ENCODE measurements at places on chromosomes 5 and 9.
A peak's percentile ranks its signal among the peaks of the same experiment; 100 is the strongest.

GRCh38 chr5:110460837-110461236, 265.6 kb downstream of the TMEM232 start:
- no peak for DNase-seq

DNA sequence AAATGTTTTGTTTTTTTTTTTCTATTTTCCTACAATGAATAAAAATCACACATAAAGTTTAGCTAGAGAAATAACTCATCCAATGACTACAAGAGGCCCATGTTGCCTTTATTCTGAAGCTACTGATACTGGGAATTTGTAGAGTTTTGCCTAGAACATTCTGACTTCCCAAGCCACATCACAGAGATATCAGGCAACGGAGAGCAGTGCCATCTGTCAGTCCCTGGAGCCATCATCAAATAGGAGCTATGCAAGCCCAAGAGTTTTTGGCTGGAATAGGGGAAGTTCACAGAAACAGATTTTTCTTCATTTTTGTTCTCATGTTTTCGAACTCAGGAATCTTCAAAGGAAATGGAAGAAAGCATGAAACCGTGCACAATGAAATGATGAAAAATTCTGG, 896.6 kb downstream of the TLE1 start:
- no peak for DNase-seq

- DNase-seq = peak; percentile 80
These were observed 19.9 kb upstream of the TMEM250 start for GRCh38 chr9:136138566-136138965.

DNA sequence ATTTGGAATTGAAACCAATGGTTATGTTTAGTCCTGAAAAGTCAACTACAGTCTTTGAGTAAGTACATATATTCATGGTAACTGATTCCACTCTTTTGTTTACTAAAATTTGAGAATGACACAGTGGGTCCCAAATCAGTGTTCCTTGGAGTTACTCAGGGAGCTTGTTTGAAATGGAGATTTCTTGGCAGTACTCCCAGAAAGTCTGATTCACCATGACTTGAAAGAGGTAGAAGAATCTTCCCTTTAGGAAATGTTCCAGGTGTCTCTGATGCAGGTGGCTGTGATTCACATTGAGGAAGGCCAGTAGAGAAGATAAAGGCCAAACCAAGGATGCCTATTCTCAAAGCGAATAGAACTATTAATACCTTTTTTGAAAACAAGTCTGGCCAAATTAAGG, 1078.3 kb downstream of the CDH12 start:
- DNase-seq = no peak

DNA sequence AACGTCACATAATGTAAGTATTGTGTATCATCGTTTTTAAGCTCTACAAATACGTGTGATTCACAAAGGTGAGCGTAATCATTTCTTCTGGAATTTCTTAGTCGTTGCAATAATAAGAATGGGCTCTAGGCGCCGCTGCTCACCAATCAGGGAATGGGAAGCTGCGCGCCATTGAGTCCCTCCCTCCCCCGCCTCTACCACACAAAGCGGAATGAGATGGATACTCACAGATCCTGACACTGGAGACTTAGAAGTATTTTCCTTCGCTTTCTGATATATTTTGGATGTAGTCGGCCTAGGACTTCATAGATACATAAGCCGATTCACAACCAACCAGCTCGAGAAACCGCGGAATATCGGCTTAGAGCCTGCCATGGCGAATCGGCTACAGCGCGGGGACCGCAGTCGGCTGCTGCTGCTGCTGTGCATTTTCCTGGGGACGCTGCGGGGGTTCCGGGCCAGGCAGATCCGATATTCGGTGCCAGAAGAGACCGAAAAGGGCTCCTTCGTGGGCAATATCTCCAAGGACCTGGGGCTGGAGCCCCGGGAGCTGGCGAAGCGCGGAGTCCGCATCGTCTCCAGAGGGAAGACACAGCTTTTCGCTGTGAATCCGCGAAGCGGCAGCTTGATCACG, at the start of gene PCDHGA11:
TSS of gene PCDHGA11 (plus strand) at position 197 of the 634 bp plus-strand sequence. CDS start at position 374, 177 bp downstream.
- DNase-seq = no peak

- DNase-seq = peak; percentile 29
These were observed 49.9 kb upstream of the DAPK1 start for GRCh38 chr9:87447547-87448432.

DNA sequence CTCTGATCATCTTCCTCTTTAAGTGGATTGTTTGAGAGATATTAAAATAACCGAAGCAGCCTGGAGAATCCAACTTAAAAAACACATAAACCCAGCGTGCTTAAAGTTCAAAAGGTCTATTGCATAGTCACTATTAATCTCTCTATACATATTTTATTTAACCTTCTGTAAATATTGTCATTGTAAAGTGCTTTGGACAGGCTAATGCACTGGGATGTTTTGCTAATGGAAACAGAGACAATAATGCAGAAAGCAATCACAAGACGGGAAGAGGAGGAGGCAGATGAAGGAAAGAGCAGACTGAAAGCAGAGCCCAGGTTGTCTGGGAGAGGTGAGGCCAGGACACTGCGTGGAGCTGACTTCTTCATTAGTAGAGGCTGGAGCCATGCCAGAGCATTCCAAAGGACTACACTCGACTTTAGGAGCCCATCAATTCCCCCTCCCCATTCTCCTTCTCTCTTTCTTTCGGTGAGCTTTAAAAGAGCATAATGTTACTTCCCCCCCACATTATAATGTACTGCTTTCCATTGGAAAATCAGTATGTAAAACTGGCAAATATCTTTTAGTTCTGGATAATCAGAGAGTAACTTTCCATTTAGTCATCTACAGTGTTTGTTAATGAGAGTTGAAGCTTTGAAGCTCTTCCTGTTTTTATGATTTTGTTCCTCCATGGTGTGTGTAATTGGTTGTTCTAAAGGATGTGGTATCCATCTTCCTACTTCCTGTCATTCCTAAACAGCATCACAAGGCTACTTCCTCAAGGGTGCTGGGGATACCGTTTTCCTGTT, 307.3 kb upstream of the MPDZ start:
- no peak for DNase-seq

GRCh38 chr9:135344915-135345500, 134.6 kb upstream of the PPP1R26 start:
- no peak for DNase-seq

- no peak for DNase-seq
These were observed 320.6 kb upstream of the BRINP1 start for GRCh38 chr9:119689879-119690278.

DNA sequence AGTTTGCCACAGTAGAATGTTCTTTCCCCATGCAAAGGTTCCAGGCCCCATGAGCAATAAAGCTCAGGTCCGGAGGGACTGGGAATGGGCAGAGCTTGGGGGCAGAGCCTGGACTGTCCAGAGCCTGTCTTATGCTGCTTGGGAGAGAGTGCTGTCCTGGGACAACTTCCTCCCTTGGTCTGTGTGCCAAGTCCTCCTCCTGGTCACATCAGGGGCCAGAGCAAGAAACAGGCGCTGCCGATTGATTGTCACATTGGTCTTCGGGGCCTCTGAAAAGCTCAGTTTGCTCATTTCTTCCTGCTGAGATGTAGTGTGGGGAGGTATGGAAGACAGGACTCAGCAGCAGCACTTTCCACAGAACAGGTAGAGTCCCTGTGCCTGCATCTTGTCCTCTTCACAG, 54.0 kb upstream of the FCN1 start:
- no peak for DNase-seq

- no peak for DNase-seq
These were observed 3.0 kb upstream of the AGPAT2 start for GRCh38 chr9:136690104-136690805.

DNA sequence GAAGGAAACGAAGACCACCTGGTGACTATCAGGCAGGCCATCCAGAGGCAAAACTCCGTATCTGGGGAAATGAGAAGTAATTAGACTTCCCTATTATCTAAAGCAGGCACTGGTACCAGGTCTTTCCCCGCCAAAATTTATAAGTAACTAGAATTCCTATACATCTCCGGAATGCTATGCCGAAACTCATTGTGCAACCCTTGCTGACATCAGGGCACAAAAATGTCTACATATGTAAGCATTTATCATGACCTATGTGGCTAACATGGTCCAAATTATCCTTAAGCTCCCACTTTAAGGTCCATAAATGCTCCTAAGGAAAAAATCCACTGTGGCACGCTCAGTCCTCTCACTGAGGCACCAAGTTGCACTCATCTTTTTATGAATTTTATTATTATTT, 17.8 kb downstream of the ACTL7B start:
- no peak for DNase-seq

DNA sequence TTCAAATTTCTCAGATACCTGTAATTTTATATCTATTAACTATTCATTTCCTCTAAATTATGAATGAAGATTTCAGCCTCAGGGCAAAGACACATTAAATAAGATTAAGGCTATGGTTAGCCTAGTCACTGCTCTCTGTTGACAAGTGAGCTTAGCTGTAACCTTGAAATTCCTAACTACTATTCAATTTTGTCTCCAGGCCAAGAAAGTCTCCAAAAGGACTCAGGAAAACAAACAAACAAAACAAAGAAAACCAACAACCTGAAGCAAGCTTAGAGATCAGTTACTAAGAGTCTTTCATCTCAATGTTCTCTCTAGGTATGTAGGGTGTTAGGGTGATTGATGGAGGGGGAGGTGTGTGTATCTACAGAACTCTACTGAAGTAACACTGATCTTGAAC, 9.6 kb upstream of the CTNNAL1 start:
- no peak for DNase-seq

DNA sequence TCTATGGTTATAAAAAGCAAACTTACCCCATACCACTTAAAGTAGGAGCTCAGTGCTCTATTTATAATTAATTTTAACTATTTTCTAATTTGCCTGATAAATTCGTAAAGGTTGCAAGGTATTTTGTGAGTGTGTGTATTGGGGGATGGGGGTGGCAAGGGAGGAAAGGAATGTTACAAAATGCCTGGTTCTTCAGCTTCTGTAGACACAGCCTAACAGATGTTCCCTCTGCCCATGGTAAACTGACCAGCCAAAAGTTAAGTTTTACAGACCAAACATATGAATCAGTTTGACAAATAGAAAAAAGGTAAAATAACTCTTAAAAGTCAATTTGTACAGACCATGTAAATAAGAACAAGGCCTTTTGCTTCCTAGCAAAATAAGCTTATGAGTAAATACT, 232.6 kb downstream of the KIAA0825 start:
- DNase-seq = no peak

DNA sequence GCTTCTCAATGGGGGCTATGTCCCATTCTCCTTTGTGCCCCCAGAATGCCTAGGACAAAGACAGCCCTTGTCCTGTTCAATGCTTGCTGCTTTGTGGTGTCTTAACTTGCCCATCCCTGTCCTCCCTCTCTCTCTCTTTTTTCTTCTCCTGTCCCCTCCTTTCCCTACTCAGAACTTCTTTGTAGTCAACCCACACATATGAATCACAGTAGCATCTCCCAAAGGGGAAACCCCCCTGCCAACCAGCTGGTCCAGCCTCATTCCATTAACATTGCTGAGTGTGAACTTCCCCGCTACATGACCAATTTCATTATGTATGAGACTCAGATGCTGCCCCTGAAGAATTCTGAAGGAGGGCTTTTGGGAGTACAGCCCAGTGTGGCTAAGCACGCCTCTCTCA, 408.3 kb downstream of the ENC1 start:
- no peak for DNase-seq

- peak; percentile 13 for DNase-seq
These were observed 73.4 kb upstream of the PPARGC1B start for GRCh38 chr5:149656576-149657182.

DNA sequence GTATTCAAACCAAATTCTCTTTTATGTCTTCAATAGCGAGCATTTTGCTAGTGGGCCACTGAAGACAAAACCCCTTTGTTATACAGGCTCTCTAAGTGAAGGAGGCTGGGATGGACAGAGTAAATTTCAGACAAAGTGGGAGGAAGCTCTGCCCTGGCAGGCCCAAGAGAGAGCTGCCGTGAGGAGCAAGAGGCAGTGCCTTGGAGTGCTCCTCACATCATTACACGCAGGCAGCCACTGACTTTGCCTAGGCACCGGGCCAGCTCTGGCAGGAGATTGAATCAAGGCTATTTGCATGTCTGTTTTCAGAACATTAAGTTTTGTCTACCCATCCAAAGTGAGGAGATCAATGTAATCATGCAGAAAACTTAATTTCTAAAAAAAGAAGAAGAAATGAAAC, 167.7 kb downstream of the CCDC192 start:
- no peak for DNase-seq

GRCh38 chr5:8843771-8844170, 702.1 kb downstream of the SEMA5A start:
- DNase-seq = peak; percentile 83

- DNase-seq = no peak
These were observed 384.0 kb downstream of the NR2F1-AS1 start for GRCh38 chr5:93196986-93197385.

DNA sequence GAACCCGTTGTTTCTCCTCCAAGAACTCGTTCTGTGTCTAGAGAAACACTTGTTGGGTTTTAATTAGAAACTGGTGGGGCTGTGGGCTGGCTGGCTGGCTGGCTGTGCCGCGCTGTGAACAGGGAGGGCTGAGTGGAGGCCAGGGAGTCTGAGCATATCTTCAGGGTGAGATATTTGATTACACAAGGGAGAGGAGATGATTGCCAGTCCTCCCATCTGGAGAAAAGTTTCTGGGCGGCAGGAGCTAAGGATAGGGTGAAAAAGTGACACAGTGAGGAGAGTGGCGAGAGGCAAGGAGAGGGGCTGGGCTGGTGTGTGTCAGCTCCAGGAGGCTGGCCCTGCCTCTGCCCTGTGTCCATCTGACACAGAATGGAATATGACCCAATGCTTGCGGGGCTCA, 63.0 kb downstream of the GDNF start:
- no peak for DNase-seq

DNA sequence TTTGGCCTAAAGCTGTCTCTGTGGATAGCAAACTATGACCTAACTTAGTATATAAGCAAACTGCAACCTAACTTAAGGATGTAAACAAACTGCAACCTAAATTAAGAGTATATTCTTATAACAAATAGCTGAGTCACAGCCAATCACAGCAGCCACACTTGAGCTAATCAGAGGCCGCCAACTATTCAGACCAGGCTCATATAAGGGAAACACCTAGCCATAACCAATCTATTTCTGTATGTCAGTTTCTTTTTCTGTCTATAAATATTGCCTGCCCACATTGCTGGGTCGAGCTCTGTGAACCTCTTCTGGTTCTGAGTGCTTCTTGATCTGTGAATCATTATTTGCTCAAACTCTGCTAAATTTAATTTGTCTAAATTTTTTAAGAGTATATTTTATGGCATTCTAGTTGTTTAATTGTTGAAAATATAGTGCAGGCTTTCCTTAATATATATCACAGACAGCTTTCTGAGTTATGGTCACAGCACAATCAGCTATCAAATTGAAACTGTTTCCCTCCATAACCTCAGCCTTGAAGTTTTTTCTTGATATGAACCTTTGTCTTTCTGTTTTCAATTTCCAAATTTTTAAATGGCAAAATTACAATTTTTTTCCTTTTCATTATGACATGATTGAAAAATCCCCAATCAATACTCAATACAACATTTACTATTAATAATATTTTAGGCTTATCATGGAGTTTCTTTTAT, 327.1 kb upstream of the NUDT12 start:
- DNase-seq = peak; percentile 8

GRCh38 chr5:27701931-27702903, 663.8 kb upstream of the CDH9 start:
- DNase-seq = no peak

DNA sequence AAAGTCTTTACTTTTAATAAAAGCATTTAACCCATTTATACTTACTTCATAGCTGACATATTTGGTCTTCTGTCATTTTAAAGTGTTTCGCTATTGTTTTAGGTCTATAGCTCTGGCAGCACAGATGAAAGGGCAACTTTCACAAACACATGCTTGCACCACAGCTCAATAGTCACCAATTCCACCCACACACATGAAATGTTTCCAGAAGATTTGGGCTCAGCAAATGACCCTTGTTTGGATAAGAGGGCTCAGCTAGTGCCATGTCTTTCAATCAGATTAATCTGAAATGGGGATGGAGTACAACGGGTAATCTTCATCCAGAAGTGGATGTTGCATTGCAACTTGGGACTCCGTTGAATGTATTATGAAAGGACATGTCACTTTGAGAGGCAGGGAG, 176.0 kb downstream of the FGF18 start:
- no peak for DNase-seq
